ENCODE measurements at places on chromosomes 6 and 20. TPM values are rescaled to one million over a fixed set of nuclear protein-coding genes. Genes with fewer than 3 reads are reported as not detected.

BMP7 gene
- total RNA-seq: 4.5 TPM

GGTLC1 gene
- total RNA-seq: not detected

POU3F2 gene
- total RNA-seq: not detected

PDE7B gene
- 15.1 TPM for total RNA-seq

DNAH8 gene
- not detected for total RNA-seq

BACH2 gene
- total RNA-seq: 1.2 TPM

CFAP61 gene
- total RNA-seq: 24.3 TPM

- H3K27me3 ChIP-seq: peaks cover 22% of the 10 kb centered on the region
- H3K27ac ChIP-seq: no peak overlapping the region
- no peaks in the 10 kb centered on the region for H3K36me3 ChIP-seq
- no peak overlapping the region for H3K4me3 ChIP-seq
- DNase-seq: no peak
These were observed 287.0 kb upstream of the SUPT3H start for GRCh38 chr6:45664707-45665106.

- no peak overlapping the region for H3K4me3 ChIP-seq
- H3K36me3 ChIP-seq: no peaks in the 10 kb centered on the region
- H3K27ac ChIP-seq: no peak overlapping the region
- no peaks in the 10 kb centered on the region for H3K27me3 ChIP-seq
- DNase-seq: no peak
These were observed 383.0 kb upstream of the CDH4 start for GRCh38 chr20:60869087-60869486.

GRCh38 chr20:53739799-53740785, 146.5 kb upstream of the ZNF217 start:
- no peaks in the 10 kb centered on the region for H3K36me3 ChIP-seq
- H3K27ac ChIP-seq: no peak overlapping the region
- H3K4me1 ChIP-seq: peaks cover 32% of the 10 kb centered on the region
- H3K4me3 ChIP-seq: no peak overlapping the region

GRCh38 chr6:10482636-10483257, 38.4 kb upstream of the GCNT2 start:
- H3K36me3 ChIP-seq: no peaks in the 10 kb centered on the region
- no peaks in the 10 kb centered on the region for H3K27me3 ChIP-seq
- no peaks in the 10 kb centered on the region for H3K4me1 ChIP-seq
- no peak for DNase-seq
- H3K27ac ChIP-seq: no peak overlapping the region

GRCh38 chr6:40762981-40763380, 175.8 kb upstream of the LRFN2 start:
- no peaks in the 10 kb centered on the region for H3K36me3 ChIP-seq
- no peaks in the 10 kb centered on the region for H3K27me3 ChIP-seq
- H3K27ac ChIP-seq: no peak overlapping the region
- no peak overlapping the region for H3K4me3 ChIP-seq
- DNase-seq: peak; percentile 80

DNA sequence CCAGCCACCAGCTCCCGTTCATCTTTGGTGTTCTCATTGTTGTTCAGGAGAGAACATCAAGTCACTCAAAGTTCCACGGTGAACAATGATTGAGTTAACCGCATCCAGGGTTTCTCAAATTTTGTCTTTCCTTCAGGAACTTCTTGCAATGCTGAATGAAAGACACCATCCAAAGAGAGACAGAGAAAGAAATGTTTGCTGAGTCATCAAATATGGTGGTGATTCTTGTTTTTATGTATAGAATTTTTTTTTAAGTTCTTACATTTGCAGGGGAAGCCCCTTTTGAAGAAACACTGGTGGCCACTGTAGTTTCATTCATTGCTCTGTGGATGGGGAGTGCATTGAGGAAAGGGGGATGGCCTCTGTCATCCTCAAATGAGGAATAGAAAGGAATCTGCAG, 62.3 kb upstream of the ENPP5 start:
- no peak overlapping the region for H3K4me3 ChIP-seq
- no peaks in the 10 kb centered on the region for H3K27me3 ChIP-seq
- no peaks in the 10 kb centered on the region for H3K36me3 ChIP-seq
- DNase-seq: no peak
- H3K4me1 ChIP-seq: peaks cover 10% of the 10 kb centered on the region

- H3K4me1 ChIP-seq: peaks cover 15% of the 10 kb centered on the region
- H3K27me3 ChIP-seq: no peaks in the 10 kb centered on the region
- H3K4me3 ChIP-seq: no peak overlapping the region
- DNase-seq: no peak
- H3K27ac ChIP-seq: peak overlapping the region; percentile 73
These were observed 59.8 kb downstream of the CCDC170 start for GRCh38 chr6:151553416-151554165.

DNA sequence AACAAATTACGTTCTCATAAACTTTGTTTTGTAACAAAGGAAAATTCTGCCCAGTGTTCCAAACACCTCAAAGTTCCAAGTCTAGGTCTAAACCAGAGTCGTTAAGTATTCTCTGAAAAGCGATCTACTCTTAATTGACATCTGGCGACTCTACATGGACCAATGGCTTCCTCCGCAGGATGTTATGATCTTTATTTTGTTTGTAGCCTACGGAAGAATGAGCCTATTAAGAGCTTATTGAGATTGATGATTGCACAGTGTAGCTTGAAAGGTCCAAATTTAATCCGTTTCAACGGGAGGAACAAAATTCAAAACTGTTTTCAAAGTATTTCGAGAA, 61.1 kb downstream of the FAM217A start:
- no peak for DNase-seq
- H3K36me3 ChIP-seq: peaks cover 3% of the 10 kb centered on the region
- H3K4me1 ChIP-seq: peaks cover 33% of the 10 kb centered on the region

DNA sequence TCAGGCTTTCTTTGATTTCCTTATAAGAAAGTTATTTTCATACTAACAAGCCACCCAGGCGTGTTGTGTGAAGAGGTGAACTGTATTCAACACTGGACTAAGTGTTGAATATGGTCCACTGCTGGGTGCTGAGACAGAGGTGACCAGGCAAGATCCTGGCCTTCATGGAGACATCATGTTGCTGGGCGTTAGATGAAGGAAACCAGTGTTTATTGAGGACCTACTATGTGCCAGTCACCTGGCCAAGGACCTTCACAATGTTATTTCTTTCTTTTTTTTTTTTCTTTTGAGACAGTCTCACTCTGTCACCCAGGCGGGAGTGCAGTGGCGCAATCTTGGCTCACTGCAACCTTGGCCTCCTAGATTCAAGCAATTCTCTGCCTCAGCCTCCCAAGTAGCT, 1.9 kb upstream of the TREML1 start:
- no peak for DNase-seq
- no peak overlapping the region for H3K27ac ChIP-seq
- H3K4me1 ChIP-seq: no peaks in the 10 kb centered on the region
- no peak overlapping the region for H3K4me3 ChIP-seq
- no peaks in the 10 kb centered on the region for H3K27me3 ChIP-seq

DNA sequence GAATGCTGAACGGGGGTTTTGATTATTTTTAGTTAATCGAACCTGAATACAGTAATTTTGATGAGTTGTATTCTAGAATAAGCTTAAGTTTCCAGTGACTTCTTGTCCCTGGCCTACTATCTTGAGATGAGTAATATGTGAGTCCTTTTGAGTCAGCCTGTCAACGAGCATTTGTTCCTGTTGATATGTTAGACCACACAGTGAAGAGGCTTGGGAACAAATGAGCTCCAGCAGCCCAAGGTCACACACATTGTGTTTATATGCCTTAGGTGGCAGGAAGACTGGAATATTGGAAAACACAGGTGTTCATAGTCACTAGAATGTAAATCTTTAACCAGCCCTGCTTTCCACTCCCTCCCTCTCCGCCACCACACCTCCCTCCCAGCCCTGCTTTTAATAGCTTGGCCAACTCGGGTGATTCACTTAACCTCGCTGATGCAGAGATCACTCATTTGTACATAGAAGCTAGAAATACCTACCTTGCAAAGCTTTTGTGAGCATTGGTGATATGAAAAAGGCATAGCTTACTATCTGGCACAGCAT, 9.1 kb downstream of the SMPDL3A start:
- DNase-seq: no peak
- no peaks in the 10 kb centered on the region for H3K36me3 ChIP-seq
- H3K27ac ChIP-seq: no peak overlapping the region
- no peak overlapping the region for H3K4me3 ChIP-seq
- H3K27me3 ChIP-seq: no peaks in the 10 kb centered on the region

GRCh38 chr6:1596088-1596852, 13.4 kb upstream of the FOXC1 start:
- peaks cover 40% of the 10 kb centered on the region for H3K27me3 ChIP-seq
- peak; percentile 48 for DNase-seq
- no peaks in the 10 kb centered on the region for H3K36me3 ChIP-seq
- no peak overlapping the region for H3K27ac ChIP-seq
- H3K4me3 ChIP-seq: peak overlapping the region; percentile 20

DNA sequence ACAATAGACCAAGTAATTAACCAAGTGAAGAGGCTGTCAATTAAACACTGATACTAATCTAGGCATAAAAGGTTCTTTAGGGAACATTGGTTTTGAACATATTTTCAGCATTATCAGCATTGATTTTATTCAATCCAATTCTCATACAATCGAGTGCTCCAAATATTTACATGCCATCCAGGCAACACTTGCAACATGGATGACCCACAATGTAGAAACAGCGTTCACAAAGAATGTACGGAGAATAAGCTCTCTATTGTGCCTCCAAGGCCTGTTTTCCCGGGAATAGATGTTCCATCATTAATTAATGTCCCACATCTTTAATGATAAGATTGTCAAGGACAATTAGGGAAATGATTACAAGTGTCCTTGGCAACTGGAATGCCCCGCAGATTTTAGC, 117.4 kb downstream of the RFX6 start:
- no peak for DNase-seq
- H3K4me1 ChIP-seq: no peaks in the 10 kb centered on the region
- no peaks in the 10 kb centered on the region for H3K27me3 ChIP-seq
- H3K27ac ChIP-seq: no peak overlapping the region

GRCh38 chr6:97563529-97563928, 280.5 kb upstream of the MMS22L start:
- no peaks in the 10 kb centered on the region for H3K4me1 ChIP-seq
- H3K27ac ChIP-seq: no peak overlapping the region
- DNase-seq: no peak
- H3K36me3 ChIP-seq: no peaks in the 10 kb centered on the region
- H3K27me3 ChIP-seq: peaks cover 3% of the 10 kb centered on the region

- peaks cover 33% of the 10 kb centered on the region for H3K27me3 ChIP-seq
- no peaks in the 10 kb centered on the region for H3K36me3 ChIP-seq
- no peak for DNase-seq
- no peak overlapping the region for H3K4me3 ChIP-seq
These were observed 109.1 kb upstream of the GGTLC1 start for GRCh38 chr20:24097506-24098245.

- peaks cover 71% of the 10 kb centered on the region for H3K27me3 ChIP-seq
- H3K4me1 ChIP-seq: no peaks in the 10 kb centered on the region
- peak overlapping the region; percentile 30 for H3K4me3 ChIP-seq
These were observed 523 bp downstream of the CPXM1 start for GRCh38 chr20:2799688-2800520.

DNA sequence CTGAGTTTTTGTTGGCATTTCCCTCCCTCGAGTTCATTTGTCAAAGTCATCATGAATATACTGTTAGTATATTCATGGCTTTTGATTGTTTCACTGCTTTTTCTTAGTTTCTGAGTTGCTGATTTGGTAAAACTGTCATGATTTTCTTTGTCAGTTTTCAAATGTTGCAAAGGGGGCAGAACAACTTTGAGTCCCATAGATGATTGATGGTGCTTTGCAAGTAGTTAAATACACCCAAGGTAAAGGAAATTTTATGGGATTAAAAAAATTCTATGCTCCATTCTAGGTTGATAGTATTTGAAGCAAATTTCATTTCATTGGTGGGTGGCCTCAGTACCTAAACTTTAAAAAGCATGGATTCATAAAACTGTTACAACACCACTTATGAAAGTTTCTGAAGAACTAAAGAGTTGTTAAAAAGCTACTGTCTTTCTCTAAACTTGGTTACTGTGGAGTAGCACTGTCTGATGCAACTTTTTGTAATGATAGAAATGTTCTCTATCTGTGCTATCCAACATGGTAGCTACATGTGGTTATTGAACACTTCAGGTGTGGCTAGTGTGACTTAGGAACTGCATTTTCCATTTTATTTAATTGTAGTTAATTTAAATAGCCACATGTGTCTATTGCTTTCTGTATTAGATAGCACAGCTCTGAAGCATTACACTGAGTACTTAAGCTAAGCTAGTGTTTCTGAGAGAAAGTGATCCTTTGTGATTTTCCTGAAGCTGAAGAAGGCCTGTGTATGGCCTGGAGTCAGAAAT, 153.6 kb downstream of the ZFAND3 start:
- no peak for DNase-seq
- H3K27ac ChIP-seq: no peak overlapping the region
- no peaks in the 10 kb centered on the region for H3K27me3 ChIP-seq
- H3K4me1 ChIP-seq: peaks cover 3% of the 10 kb centered on the region
- no peaks in the 10 kb centered on the region for H3K36me3 ChIP-seq

GRCh38 chr6:105322499-105323225, 80.2 kb downstream of the PREP start:
- DNase-seq: no peak
- peaks cover 17% of the 10 kb centered on the region for H3K4me1 ChIP-seq
- H3K27ac ChIP-seq: no peak overlapping the region
- H3K27me3 ChIP-seq: no peaks in the 10 kb centered on the region
- H3K36me3 ChIP-seq: no peaks in the 10 kb centered on the region

- peaks cover 64% of the 10 kb centered on the region for H3K36me3 ChIP-seq
- no peak for DNase-seq
- peaks cover 35% of the 10 kb centered on the region for H3K4me1 ChIP-seq
- no peaks in the 10 kb centered on the region for H3K27me3 ChIP-seq
- H3K4me3 ChIP-seq: no peak overlapping the region
These were observed 5.6 kb downstream of the EEF1A1 start for GRCh38 chr6:73515204-73515655.

DNA sequence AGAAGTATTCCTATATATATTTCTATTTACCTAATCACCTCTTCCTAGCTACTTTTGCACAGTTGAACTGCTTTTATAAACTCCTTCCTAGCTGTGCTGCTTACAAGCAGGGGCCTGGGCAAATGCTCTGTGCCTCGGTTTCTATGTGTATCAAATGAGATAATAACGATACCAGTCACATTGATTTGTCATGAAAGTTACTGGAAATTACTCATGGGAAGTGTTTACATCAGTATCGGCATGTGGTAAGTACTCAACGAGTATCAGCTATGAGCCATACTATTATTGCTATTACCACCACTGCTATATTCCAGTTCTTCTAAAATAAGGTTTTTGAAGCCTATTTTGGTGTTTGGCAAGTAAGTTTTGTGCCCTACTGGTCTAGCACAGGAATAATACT, 4.9 kb downstream of the LAMA4 start:
- H3K4me1 ChIP-seq: peaks cover 46% of the 10 kb centered on the region
- H3K36me3 ChIP-seq: no peaks in the 10 kb centered on the region
- H3K27ac ChIP-seq: no peak overlapping the region
- H3K4me3 ChIP-seq: no peak overlapping the region
- no peak for DNase-seq

Measured in heart left ventricle (tissue), 16 donors.